ENCODE measurements at places on chromosomes 11 and 22.

GRCh38 chr22:28424427-28425080, 255.1 kb downstream of the TTC28 start:
- no peak for DNase-seq

GRCh38 chr11:88315981-88316441, 21.5 kb downstream of the CTSC start:
- DNase-seq = no peak

DNA sequence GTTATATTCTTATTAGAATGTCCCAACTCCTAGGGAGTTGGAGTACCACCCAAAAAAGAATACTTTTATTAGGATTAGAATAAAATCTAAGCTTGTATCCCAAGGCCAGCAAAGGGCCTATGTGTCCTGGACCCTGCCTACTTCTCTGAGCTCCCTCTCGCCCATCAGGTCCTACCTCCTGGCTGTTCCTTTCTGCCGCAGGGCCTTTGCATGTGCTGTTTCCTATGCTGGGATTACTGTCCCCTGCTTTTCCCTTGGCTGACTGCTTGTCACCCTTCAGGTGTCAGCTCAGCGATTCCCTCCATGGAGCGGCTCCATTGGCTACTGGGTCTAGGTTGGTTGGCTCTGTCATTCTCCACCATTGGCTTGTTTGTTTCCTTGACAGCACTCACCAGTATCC, 13.4 kb downstream of the MYO7A start:
- DNase-seq = no peak

DNA sequence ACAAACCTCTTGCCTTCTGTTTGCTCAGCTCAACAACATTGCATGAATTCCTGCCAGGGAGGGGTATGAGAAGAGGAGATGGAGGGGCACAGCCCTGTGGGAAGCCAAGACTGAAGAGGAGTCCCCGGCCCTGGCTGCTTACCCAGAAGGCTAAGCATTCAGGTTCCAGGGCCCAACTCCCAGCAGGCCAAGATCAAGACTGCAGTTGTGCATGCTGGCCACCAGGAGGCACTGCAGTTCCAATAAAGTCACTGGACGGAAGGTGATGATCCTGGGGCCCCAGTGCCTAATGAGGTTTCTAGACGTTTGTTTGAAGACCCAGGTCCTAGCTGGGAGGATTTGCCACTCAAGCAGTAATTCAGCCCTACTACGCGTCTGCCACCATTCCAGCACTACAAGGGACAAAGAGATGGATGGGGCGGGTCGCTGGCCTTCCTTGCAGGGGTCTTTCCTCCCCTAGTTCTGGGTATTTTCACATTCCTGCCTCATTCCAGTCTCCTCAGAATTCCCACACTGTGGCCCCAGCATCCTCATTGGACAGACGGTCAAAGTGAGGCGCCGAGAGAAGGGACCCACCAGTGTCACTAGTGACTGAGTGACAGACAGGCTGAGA, 23.6 kb downstream of the ALX4 start:
- DNase-seq = peak; percentile 48

GRCh38 chr11:123562158-123562557, 92.3 kb downstream of the SCN3B start:
- no peak for DNase-seq

DNA sequence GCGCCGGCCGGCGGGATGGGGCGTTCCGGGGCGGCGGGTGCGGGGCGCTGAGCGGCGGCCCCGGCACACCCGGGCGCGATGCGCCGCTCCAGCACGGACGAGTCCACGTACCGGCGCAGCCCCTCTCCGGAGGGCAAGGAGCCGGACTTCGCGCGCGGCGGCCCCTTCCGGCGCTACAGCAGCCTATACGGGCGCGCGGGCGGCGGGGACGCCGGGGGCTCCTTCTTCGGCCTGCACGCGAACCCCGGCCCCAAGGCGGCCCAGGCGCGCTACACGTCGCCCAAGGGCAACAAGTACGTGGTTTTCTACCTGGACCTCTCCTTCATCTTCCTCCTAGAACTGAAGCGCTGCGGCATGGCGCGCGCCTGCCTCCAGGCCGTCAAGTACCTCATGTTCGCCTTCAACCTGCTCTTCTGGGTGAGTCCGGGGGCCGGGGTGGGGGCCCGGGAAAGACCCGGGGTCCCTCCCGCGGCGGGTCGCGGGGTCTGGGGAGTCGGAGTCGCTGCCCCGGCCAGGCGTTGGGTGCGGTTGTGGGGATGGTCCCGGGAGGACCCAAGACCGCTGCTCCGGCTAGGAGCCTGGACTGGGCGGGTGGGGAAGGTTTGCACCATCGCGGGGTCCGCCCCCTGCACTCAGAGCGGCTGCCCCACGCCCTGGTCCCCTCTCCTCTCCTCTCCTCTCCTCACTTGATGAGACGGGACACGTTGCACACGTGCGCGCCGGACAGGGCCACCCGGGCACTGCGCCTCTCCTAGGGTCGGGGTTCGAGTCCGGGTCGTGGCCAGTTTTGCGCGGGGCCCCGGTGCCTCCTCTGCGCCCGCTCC, 7.5 kb downstream of the TSPAN4 start:
- DNase-seq = no peak

DNA sequence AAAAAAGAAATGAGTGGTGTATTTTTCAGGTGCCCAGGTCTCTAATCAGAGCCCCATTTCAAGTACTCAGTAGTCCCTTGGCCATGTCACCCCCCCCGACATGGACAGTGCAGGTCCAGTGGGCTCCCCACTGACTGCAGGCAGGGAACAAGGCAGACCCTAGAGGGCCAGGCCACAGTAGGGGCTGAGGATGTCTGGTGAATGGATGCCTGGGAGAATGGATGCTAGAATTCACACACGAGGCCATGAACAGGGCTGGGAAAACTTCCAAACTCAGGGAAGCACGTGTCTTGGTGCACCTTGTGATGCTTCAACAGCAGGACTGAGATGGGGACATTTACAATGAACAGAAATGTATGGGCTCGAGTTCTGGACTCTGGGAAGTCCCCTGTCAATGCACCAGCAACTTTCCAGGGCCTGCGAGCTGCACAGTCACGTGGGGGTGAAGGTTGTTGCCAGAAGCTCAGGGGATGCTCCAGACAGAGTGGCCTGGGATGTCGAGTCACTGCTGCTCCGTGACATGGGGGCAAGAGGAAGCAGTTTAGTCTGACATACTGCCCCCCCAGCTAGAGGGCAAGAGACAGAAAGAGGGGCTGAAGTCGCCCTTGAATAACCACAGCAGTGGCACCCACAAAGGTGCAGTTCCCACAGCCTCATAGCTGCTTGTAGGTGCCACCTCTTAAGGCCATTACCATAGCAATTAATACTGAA, 3.1 kb downstream of the APOBEC3G start:
- DNase-seq = peak; percentile 33

DNA sequence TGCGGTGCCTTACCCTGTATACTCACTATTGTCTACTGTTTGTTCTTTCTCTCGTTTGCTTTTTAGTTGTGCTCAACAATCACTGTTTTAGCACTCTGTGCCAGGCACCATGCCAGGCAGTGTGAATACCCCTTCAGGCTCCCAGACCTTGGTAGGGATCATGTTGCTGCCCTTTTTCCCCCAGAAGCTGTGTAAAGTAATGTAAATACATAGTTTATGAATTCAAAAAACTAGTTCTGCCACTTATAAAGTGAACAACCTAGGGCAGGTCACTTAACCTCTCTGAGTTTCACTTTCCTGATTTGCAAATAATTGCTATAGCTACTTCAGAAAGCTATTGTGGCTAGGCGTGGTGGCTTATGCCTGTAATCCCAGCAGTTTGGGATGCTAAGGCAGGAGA, 81.0 kb upstream of the CTSC start:
- DNase-seq = no peak

- DNase-seq = no peak
These were observed 85.1 kb downstream of the CEP164 start for GRCh38 chr11:117412653-117413275.

- no peak for DNase-seq
These were observed 13.1 kb downstream of the OR5AK2 start for GRCh38 chr11:57001674-57002401.

DNA sequence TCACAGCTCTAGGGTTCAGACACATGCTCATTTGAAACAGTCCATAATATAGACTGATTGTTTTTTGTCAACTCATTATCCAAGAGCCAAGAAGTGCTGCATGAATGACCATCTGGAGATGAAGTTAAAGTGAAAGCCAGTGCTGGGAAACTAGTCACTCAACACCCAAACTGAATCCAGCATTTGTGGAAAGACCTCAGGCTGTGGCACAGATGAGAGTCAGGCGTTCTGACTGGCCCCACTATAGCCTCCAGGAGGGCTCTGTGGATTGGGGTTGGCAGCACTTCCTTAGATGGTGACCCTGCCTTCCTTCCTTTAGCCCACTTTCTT, 2.1 kb downstream of the FEZ1 start:
- no peak for DNase-seq

Data from stimulated activated naive B cell treated with anti-CD40 and anti-IgM and Interleukin-4, amounts not matched to agents 10 μg/mL and 1 μg/mL and 100 μg/mL, for 72 hours (primary cell).